SJCRH30 (cell line): ENCODE measurements at places on chromosomes 6 and 20. TPM values are rescaled to one million over a fixed set of nuclear protein-coding genes. Genes with fewer than 3 reads are reported as not detected.

The JPH2 gene
- total RNA-seq = 6.7 and 7.4 TPM in 2 replicates

DNA sequence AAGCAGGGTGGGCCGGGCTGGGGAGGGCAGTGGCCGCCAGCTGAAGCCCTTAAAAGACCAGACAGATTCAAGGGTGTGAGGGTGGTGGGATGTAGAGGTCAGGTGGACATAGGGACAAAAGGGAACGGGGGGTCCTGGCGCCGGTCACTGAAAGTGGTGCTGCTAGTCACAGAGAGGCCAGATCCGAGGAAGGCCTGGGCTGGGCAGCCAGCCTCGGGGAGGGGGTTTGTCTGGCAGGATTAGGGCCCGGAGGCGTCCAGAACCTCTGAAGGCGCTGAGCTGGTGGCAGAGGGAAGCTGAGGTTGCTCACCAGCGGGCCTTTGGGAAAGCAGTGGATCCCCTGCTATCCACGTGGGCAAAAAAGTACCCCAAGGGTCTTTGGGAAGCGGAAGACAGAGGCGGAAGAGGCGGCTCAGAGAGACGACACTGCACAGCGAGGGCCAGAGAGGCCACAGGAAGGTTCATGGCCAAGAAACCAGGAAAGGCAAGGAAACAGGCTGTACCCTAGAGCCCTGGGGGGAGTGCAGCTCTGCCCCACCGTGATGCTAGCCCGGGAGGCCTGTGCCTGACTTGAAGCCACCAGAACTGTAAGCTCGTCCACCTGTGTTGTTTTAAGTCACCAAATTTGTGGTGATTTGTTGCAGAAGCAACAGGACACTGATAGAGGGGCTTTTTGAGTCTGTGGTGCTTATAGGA is 106.0 kb downstream of the TMEM242 start:
- H3K4me1 ChIP-seq = peaks cover 10% of the 10 kb centered on the region
- DNase-seq = no peak
- no peak overlapping the region for H3K27ac ChIP-seq

- H3K4me3 ChIP-seq = no peak overlapping the region
- H3K4me1 ChIP-seq = no peaks in the 10 kb centered on the region; the same call in 1 of the 2 replicates
- peaks cover 13% of the 10 kb centered on the region; the same call in 1 of the 2 replicates for H3K36me3 ChIP-seq
- peak; percentile 40 for DNase-seq
Observed at GRCh38 chr6:93238632-93239031, 180.7 kb downstream of the EPHA7 start.

- no peak for DNase-seq
- H3K27ac ChIP-seq = no peak overlapping the region
- H3K4me1 ChIP-seq = no peaks in the 10 kb centered on the region
- H3K4me3 ChIP-seq = no peak overlapping the region
- no peaks in the 10 kb centered on the region for H3K36me3 ChIP-seq
Observed at GRCh38 chr20:22523499-22524392, 60.6 kb downstream of the FOXA2 start.

DNA sequence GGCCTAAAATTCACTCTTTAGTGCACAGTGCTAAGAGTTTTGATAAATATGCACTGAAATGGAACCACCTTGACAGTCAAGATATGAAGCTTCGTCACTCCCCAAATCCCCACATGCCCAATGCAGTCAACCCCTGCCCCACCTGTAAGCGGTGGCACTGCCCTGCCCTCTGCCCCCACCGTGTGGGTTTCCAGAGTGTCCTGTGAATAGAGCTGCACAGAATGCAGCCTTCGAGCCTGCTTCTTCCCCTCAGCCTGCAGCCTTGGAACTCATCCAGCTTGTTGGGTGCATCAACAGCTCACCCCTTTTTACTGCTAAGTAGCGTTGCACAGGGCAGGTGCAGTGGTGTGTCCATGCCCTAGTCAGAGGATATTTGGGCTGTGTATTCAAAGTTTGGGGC is 216.3 kb downstream of the SYNDIG1 start:
- no peaks in the 10 kb centered on the region; the same call in 1 of the 2 replicates for H3K27me3 ChIP-seq
- DNase-seq = peak; percentile 23
- H3K27ac ChIP-seq = no peak overlapping the region
- no peaks in the 10 kb centered on the region for H3K36me3 ChIP-seq
- no peak overlapping the region for H3K4me3 ChIP-seq

DNA sequence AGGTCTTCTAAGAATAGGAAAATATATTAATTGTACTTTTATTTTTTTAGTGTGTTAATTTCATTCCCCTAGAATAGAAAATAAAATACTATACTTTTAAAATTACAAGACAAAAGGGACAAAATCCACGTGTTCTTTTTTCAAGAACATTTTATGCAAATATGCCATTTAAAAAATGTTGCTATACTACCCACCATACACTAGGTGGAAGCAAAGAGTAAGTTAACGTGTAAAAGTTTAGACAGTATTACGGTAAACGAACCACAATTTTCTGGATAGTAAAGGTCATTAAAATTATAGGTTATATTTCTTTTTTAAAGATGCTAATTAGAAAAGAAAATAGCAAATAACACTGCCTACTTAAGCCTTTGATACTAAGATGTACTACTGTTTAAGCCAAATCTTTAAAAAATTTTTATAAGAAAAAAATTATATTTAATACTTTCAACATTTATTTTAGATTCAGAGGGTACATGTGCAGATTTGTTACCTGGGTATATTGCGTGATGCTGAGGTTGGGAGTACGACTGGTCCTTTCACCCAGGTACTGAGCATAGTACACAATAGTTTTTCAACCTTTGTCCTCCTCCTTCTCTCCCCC is 287.6 kb downstream of the PHF3 start:
- peak; percentile 50 for DNase-seq
- 0 out of 2 replicates have a peak, but pooled peaks cover 5% of the 10 kb centered on the region for H3K27me3 ChIP-seq
- no peak overlapping the region for H3K4me3 ChIP-seq
- H3K4me1 ChIP-seq = no peaks in the 10 kb centered on the region
- no peak overlapping the region for H3K27ac ChIP-seq

DNA sequence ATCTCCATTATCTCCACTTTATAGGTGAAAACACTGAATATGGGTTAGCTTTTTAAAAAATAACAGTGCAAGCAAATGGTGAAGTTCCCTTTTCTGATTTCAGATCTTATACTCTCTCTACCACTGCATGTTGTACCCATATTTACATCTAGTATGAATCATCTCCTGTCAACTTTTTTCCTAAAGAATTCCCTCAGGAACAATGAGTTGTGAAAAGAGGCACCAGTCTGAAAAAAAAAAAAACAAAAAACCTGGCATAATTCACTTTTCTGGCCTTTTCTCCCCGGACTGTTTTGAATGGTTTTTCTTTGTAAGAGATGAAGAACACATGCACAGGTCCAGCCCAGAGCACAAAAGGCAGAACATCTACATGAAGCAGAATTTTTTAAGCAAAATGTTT is 596.0 kb downstream of the COL12A1 start:
- DNase-seq = no peak
- no peaks in the 10 kb centered on the region for H3K27me3 ChIP-seq
- H3K36me3 ChIP-seq = no peaks in the 10 kb centered on the region
- no peaks in the 10 kb centered on the region; the same call in 1 of the 2 replicates for H3K4me1 ChIP-seq

The HSD17B8 gene
- 1.0 and 1.5 TPM in 2 replicates for total RNA-seq

The SERPINB1 gene
- total RNA-seq = 2.3 TPM in 2 replicates

The C6orf58 gene
- not detected in 2 replicates for total RNA-seq

The PROKR2 gene
- not detected in 2 replicates for total RNA-seq

The CDH4 gene
- 0.06 TPM in 1 of 2 replicates, not detected in the other for total RNA-seq

- no peaks in the 10 kb centered on the region for H3K27me3 ChIP-seq
- no peak overlapping the region for H3K4me3 ChIP-seq
Observed at GRCh38 chr6:72905705-72906478, 284.0 kb downstream of the KCNQ5 start.

- H3K27me3 ChIP-seq = no peaks in the 10 kb centered on the region
- peaks cover 11% of the 10 kb centered on the region; the same call in 1 of the 2 replicates for H3K4me1 ChIP-seq
Observed at GRCh38 chr6:12137480-12137879, 125.4 kb downstream of the HIVEP1 start.

DNA sequence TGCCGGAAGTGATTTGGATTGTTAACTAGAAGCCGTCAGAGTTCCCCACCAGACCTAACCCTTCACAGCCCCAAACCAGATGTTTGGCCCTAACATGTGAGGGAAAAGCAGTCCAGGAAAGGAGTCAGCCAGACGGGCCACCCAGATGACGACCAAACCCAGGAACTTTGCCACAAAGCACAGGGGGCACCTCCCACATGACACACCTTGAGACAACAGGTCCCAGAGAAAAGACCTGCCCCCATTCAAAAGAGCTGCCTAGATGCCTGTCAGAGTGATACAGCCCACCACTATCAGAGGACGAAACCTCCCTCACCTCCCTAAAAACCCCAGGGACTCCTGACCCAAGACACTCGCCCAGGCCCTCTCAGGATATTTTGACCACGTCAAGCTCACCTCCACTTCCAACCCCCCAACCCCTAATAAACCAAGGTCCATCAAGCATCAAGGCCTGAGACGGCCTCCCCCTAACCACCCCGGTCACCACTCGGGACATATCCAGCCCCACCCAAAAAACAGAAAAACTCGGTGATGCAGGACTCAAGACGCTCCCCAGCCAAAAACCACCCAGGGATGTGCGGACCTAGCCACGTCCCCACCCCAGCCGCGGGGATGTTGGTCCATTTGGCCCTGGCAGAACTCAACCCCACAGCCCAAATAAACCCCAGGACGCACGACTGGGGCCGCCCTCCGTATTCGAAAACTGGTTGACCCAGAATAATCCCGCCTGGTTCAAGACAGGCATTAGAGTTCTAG is 662 bp downstream of the ZNF343 start:
- no peaks in the 10 kb centered on the region for H3K4me1 ChIP-seq
- H3K4me3 ChIP-seq = peak overlapping the region; percentile 74
- no peaks in the 10 kb centered on the region for H3K36me3 ChIP-seq
- H3K27me3 ChIP-seq = no peaks in the 10 kb centered on the region

The ZNF831 gene
- total RNA-seq = 0.58 and 0.59 TPM in 2 replicates

GRCh38 chr20:5056801-5057599 is 55.7 kb upstream of the SLC23A2 start:
- H3K27ac ChIP-seq = no peak overlapping the region
- DNase-seq = peak; percentile 53
- H3K4me3 ChIP-seq = no peak overlapping the region
- H3K4me1 ChIP-seq = no peaks in the 10 kb centered on the region
- H3K27me3 ChIP-seq = 0 out of 2 replicates have a peak, but pooled peaks cover 3% of the 10 kb centered on the region
- H3K36me3 ChIP-seq = no peaks in the 10 kb centered on the region

GRCh38 chr6:158711264-158711663 is 61.4 kb downstream of the SYTL3 start:
- no peak overlapping the region for H3K4me3 ChIP-seq
- H3K27ac ChIP-seq = no peak overlapping the region
- H3K4me1 ChIP-seq = no peaks in the 10 kb centered on the region

GRCh38 chr20:32903666-32904175 is 45.0 kb downstream of the EFCAB8 start:
- DNase-seq = no peak
- no peaks in the 10 kb centered on the region for H3K27me3 ChIP-seq
- H3K27ac ChIP-seq = no peak overlapping the region

GRCh38 chr6:106177786-106178185 is 91.7 kb downstream of the PRDM1 start:
- H3K27ac ChIP-seq = no peak overlapping the region
- no peak overlapping the region for H3K4me3 ChIP-seq
- DNase-seq = no peak
- no peaks in the 10 kb centered on the region for H3K36me3 ChIP-seq
- no peaks in the 10 kb centered on the region for H3K27me3 ChIP-seq

The WFDC2 gene
- 5.0 and 6.6 TPM in 2 replicates for total RNA-seq

DNA sequence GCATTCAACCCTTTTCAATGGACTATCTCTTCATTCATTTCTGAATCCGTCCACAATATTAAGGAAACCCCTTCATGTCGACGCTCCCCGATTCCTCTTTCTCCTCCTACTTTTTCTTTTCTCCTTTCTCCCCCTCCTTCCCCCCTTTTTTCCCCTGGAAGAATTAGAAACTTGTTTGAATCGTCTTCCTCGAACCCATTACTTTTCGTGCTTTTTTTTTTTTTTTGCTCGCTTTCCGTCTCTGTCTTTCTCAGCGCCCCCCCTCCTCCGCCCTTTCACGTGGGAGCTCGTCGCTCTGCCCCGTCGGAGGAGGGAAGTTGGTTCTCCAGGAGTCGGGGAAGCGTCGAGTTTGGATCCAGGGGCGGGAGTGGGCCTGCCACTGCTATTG is 2.3 kb upstream of the NKX2-2 start:
- no peaks in the 10 kb centered on the region for H3K27me3 ChIP-seq
- no peak overlapping the region for H3K27ac ChIP-seq

DNA sequence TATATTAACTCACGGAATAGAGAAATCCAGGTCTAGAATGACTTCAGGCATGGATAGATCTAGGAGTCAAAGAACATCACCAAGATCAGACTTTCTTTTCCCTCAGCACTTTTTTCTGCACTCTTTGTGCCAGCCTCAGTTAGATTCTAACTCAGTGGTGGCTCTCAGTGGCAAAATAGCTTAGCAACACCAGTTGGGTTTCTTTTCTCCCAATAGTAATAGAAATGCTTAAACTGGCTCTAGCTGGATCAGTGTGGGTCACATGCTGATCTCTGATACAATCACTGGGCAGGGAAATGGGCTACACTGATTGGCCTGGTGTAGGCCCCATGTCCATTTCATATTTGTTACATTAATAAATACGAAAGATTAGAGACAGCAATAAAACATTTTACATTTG is 44.2 kb upstream of the ARFGEF2 start:
- H3K4me3 ChIP-seq = no peak overlapping the region
- H3K27ac ChIP-seq = no peak overlapping the region
- H3K4me1 ChIP-seq = peaks cover 24% of the 10 kb centered on the region
- H3K27me3 ChIP-seq = no peaks in the 10 kb centered on the region
- no peaks in the 10 kb centered on the region for H3K36me3 ChIP-seq

DNA sequence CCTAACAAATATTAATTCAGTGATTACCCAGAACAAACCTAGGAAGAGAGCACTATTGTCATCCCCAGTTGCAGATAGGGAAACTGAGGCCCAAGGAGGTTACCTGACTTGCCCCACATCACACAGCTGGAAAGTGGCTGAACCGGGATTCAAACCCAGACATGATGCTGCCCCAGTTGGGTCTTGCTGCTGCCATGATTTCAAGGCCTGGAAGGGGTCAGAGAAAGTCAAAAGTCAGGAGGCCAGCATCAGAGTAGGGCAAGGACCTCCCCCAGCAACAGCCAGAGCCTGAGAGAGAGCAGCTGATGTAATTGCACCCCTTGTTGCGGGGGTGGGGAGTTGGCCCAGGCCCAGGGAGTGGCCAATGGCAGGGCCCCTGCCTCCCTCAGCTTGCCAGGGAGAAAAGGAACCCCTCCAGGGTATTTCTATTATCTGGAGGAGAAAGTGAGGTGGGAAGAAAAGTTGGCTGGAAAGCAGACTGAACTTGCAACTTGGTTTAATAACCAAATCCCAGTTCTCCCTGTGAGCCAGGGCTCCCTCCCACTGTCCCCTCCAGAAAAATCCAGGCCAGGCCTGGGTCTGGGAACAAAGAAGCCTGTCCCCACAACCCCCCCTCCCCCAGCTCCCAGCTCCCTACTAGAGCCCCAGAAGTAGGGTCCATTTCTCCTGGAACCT is 83.6 kb downstream of the MRPL14 start:
- peak; percentile 57 for DNase-seq
- H3K27ac ChIP-seq = peak overlapping the region; percentile 12
- H3K36me3 ChIP-seq = no peaks in the 10 kb centered on the region
- H3K4me3 ChIP-seq = no peak overlapping the region
- peaks cover 28% of the 10 kb centered on the region for H3K4me1 ChIP-seq
- H3K27me3 ChIP-seq = no peaks in the 10 kb centered on the region

DNA sequence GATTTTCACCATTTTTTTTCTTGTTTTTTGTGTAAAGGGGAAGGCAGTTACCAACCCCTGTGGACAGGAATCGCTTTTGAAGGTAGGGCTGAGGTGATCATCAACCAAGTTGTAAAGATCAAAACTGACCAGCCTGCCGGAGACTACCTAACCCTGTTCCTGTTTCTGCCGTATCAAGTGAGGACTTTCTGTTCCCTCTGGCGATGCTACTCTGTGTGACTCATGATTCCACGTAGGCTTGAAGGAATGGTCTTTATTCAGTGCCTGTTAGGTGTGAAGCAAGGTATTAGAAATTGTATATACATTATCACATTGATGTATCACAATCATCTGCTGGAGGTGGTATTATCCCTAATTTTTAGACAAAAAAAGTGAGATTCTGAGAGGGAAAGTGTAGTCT is 161.3 kb downstream of the SOX4 start:
- peaks cover 3% of the 10 kb centered on the region; the same call in 1 of the 2 replicates for H3K4me1 ChIP-seq
- H3K36me3 ChIP-seq = no peaks in the 10 kb centered on the region
- H3K4me3 ChIP-seq = no peak overlapping the region
- DNase-seq = no peak
